ENCODE measurements at places on chromosomes 3 and 15. TPM values are rescaled to one million over a fixed set of nuclear protein-coding genes. Genes with fewer than 3 reads are reported as not detected.

The GRAMD2A gene
- 11.5 TPM for polyA plus RNA-seq

The THSD4 gene
- polyA plus RNA-seq: 17.5 TPM

The PRSS50 gene
- 3.1 TPM for polyA plus RNA-seq

The PLA2G4E gene
- 0.43 TPM for polyA plus RNA-seq

- peaks cover 2% of the 10 kb centered on the region for H3K4me1 ChIP-seq
- H3K27ac ChIP-seq: no peak overlapping the region
- DNase-seq: no peak
- H3K36me3 ChIP-seq: peaks cover 20% of the 10 kb centered on the region
Observed at GRCh38 chr15:101172501-101173071, 79.3 kb downstream of the CHSY1 start.

DNA sequence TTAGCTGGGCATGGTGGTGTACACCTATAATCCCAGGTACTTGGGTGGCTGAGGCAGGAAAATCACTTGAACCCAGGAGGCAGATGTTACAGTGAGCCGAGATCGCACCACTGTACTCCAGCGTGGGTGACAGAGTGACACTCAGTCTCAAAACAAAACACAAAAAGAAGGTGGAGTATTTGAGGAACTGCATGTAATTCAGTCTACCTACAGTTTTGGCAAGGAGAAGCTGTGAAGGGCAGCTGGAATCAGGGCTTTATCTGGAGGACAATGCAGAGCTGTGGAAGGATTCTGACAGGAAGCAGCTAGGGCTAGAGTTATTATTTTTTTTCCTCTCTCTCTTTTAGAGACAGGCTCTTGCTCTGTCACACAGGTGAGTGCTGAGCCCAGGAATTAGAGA, 6.8 kb downstream of the H1-8 start:
- no peak overlapping the region for H3K27ac ChIP-seq
- no peaks in the 10 kb centered on the region for H3K4me1 ChIP-seq
- H3K27me3 ChIP-seq: no peaks in the 10 kb centered on the region
- no peak for DNase-seq
- H3K36me3 ChIP-seq: no peaks in the 10 kb centered on the region

DNA sequence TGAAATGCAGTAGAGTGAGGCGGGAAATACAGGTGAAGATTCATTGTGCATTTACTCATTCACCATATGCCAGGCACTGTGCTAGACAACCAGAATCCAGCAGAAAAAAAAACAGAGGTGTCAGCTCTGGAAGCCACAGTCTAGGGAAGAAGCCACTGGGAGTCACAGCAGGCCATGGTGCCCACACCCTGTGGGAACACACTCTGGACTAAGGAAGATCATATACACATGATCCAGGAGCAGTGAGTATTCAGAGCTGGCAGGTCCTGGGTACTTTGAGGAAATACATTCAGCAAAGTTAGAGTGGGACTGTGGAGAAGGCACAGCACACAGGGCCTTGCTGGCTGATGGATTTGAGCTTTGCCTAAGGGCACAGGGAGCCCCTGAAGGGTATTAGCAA, 14.8 kb downstream of the FAM240A start:
- H3K27ac ChIP-seq: peak overlapping the region; percentile 77
- H3K27me3 ChIP-seq: no peaks in the 10 kb centered on the region
- peaks cover 47% of the 10 kb centered on the region for H3K4me1 ChIP-seq
- no peak overlapping the region for H3K4me3 ChIP-seq
- peak; percentile 24 for DNase-seq

DNA sequence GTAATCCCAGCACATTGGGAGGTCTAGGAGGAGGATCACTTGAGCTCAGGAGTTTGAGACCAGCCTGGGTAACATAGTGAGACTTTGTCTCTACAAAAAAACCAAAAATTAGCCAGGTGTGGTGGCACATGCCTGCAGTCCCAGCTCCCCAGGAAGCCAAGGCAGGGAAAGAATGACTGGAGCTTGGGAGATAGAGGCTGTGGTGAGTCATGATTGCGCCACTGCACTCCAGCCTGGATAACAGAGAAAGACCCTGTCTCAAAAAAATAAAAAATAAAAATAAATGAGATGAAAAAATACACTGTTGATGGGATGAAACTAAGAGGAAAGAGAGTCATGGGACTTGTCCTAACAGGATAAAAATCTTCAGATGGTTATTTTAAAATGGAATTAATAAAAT, 137.6 kb downstream of the IMPG2 start:
- H3K4me3 ChIP-seq: no peak overlapping the region
- H3K4me1 ChIP-seq: no peaks in the 10 kb centered on the region
- no peaks in the 10 kb centered on the region for H3K27me3 ChIP-seq
- DNase-seq: no peak
- no peak overlapping the region for H3K27ac ChIP-seq

- H3K27me3 ChIP-seq: no peaks in the 10 kb centered on the region
- no peak overlapping the region for H3K4me3 ChIP-seq
- no peak for DNase-seq
- H3K36me3 ChIP-seq: peaks cover 56% of the 10 kb centered on the region
Observed at GRCh38 chr3:65433480-65433879, 605.2 kb downstream of the MAGI1 start.

- no peak overlapping the region for H3K27ac ChIP-seq
- no peak overlapping the region for H3K4me3 ChIP-seq
- no peaks in the 10 kb centered on the region for H3K36me3 ChIP-seq
- H3K27me3 ChIP-seq: peaks cover 14% of the 10 kb centered on the region
- DNase-seq: no peak
- no peaks in the 10 kb centered on the region for H3K4me1 ChIP-seq
Observed at GRCh38 chr15:70478251-70478990, 284.9 kb downstream of the UACA start.

DNA sequence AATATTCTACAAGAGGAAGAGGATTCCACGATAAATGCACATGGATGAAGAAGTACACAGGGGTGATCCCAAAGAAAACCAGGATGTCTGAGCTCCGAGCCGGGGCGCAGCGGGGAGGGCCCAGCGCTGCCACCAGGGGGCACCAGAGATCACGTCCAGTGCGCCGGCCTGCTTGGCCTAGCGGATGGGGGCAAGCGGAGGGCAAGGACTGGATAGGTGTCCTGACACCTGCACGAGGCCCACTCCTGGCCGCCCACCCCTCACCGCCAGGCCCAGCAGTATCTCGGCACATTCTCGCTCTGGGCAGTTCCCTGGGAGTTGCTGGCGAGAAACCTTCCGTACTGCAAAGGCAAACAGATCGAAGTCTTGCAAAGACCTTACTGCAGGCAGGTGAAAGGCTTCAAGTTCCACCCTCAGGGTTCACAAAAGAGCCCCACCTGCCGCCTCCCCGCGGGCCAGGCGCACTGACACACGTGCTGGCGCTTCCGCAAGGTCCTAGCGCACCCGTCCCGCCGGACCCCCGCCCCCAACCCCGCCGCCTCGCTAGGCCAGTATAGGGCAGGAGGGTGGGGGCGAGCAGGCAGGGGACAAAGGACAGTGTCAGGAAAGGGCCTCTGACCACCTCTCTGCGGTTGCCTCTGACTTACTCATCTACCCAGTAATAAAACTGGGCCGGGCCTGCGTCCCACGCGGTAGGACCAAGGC, 3.3 kb downstream of the ANKRD63 start:
- peaks cover 6% of the 10 kb centered on the region for H3K36me3 ChIP-seq
- H3K4me1 ChIP-seq: peaks cover 26% of the 10 kb centered on the region
- no peak overlapping the region for H3K27ac ChIP-seq
- H3K27me3 ChIP-seq: peaks cover 64% of the 10 kb centered on the region

DNA sequence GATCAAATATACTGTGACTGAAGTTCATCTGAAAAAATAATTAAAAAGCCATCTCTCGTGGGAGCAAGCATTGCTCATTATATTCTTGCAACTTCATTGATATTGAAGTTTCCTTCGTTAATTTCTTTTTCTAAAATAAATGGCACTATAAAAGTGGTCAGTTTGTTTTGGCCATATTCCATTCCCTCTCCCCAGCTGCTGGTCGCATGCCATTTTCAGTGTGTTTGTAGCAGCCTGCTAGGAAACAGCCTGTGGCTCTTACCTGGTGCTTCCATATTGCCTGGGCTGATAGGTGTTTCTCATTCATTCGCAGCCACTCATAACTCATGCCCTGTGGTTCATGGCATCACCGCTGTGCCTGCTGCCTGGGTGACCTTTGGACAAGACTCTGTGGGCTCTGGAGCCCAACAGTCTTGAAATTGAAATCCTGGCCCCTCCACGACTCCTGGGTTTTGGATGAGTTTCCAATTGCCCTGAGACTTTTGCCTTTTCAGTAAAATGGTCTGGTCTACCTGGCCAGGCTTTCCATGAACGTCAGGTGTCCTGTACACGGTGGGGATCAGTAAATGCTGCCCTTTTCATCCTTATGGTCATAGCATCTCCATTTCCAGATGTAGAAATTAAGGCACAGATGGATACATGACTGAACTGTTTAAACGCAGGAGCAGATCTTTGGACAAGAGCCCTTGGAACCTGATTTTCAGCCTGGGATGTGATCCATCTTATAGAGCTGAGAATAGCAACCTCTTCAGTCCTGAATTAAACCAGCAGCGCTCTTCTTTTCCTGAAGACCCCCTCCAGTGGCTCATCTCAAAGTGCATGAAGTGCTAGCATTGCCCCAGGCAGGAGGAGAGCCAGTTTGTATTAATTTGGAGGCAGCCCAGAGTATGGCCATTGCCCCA, 69.4 kb downstream of the SLCO3A1 start:
- no peak overlapping the region for H3K27ac ChIP-seq
- no peak for DNase-seq
- no peaks in the 10 kb centered on the region for H3K4me1 ChIP-seq

DNA sequence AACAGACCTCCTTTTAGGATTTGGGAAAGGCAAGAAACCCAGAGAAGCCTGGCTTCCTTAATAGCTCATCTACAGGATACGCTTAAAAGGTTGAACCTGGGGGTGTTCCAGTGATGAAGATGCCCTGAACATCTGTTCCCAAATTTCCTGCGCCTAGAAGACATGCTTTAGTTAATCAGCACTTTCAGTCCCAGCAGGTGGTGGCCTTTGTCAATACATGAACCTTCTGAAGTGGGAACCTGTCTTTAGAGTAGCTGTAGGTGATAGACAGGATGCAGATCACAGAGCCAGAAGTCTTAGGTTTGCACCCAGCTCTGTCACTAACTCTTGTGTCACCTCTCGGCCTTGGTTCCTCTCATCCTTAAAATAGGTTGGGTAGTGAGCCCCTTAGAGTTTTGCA, 149.7 kb upstream of the SYNPR start:
- H3K36me3 ChIP-seq: no peaks in the 10 kb centered on the region
- H3K4me1 ChIP-seq: no peaks in the 10 kb centered on the region
- no peak overlapping the region for H3K27ac ChIP-seq
- H3K27me3 ChIP-seq: no peaks in the 10 kb centered on the region
- H3K4me3 ChIP-seq: no peak overlapping the region
- DNase-seq: no peak

GRCh38 chr3:73924048-73924447, 299.3 kb upstream of the PDZRN3 start:
- H3K36me3 ChIP-seq: no peaks in the 10 kb centered on the region
- no peak overlapping the region for H3K4me3 ChIP-seq
- H3K4me1 ChIP-seq: no peaks in the 10 kb centered on the region
- no peak for DNase-seq
- no peak overlapping the region for H3K27ac ChIP-seq

- H3K27ac ChIP-seq: no peak overlapping the region
- no peak overlapping the region for H3K4me3 ChIP-seq
- H3K4me1 ChIP-seq: no peaks in the 10 kb centered on the region
- no peaks in the 10 kb centered on the region for H3K27me3 ChIP-seq
Observed at GRCh38 chr15:80179025-80179759, 26.4 kb downstream of the FAH start.

DNA sequence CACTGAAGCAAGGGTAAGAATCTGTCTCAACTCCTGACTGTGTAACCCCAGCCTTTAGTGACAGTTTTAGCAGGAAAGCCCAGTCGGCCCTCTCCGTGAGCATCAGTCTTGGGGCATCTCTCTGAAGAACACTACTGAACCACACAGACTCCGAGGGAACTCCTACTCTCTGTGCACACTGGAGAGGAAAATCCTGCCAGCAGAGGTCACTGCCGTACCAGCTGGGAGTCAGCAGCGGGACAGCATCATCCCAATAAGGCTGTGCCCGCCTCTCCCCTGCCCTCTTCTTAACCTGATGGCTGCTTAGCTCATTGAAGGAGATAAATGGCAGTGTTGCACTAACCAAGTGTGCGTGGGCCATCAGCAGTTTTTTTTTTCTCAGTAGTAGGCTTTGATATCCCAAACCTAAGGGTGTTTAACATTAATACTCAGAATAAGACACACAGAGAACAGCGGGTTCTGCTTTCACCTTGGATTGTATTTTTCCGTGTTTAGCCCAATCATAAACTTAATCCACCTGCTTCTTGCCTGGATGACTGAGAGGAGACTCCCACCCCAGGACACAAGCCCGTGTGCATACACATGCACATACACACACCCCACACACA, 26.6 kb upstream of the RASA2 start:
- H3K4me3 ChIP-seq: no peak overlapping the region
- peak; percentile 69 for DNase-seq
- no peak overlapping the region for H3K27ac ChIP-seq
- peaks cover 9% of the 10 kb centered on the region for H3K4me1 ChIP-seq
- H3K36me3 ChIP-seq: no peaks in the 10 kb centered on the region

GRCh38 chr3:112004187-112004586, 5.5 kb downstream of the TAGLN3 start:
- no peak for DNase-seq
- no peaks in the 10 kb centered on the region for H3K36me3 ChIP-seq
- peaks cover 13% of the 10 kb centered on the region for H3K27me3 ChIP-seq
- H3K4me1 ChIP-seq: peaks cover 4% of the 10 kb centered on the region
- H3K27ac ChIP-seq: no peak overlapping the region

DNA sequence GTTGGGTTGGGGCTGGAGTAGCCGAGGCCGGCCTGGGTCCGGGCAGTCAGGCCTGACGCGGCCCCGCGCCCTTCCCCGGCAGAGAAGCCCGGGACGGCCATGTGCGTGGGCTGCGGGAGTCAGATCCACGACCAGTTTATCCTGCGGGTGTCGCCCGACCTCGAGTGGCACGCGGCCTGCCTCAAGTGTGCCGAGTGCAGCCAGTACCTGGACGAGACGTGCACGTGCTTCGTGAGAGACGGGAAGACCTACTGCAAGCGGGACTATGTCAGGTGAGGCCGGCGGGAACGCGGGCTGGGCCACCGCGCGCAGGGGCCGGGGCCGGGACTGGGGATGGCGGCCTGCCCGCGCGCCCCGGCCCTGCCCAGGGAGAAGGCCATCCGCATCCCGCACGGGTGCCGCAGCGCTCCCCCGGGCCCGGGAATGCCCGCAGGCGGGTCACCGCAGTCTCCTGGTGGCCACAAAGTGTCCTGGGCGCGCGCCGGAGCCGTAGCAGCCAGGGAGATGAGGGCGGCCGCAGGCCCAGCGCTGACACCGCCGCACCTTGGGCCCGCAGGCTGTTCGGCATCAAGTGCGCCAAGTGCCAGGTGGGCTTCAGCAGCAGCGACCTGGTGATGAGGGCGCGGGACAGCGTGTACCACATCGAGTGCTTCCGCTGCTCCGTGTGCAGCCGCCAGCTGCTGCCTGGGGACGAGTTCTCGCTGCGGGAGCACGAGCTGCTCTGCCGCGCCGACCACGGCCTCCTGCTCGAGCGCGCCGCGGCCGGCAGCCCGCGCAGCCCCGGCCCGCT, 1.3 kb downstream of the ISL2 start:
- no peaks in the 10 kb centered on the region for H3K36me3 ChIP-seq
- peak overlapping the region; percentile 48 for H3K4me3 ChIP-seq
- peaks cover 99% of the 10 kb centered on the region for H3K27me3 ChIP-seq
- DNase-seq: peak; percentile 63
- peaks cover 31% of the 10 kb centered on the region for H3K4me1 ChIP-seq

GRCh38 chr15:64143276-64143675, 8.3 kb upstream of the SNX22 start:
- no peaks in the 10 kb centered on the region for H3K27me3 ChIP-seq
- peaks cover 2% of the 10 kb centered on the region for H3K4me1 ChIP-seq
- no peak overlapping the region for H3K4me3 ChIP-seq
- H3K36me3 ChIP-seq: peaks cover 52% of the 10 kb centered on the region
- DNase-seq: no peak

GRCh38 chr15:58330741-58331559, 100.8 kb upstream of the LIPC start:
- H3K27ac ChIP-seq: peak overlapping the region; percentile 91
- peaks cover 33% of the 10 kb centered on the region for H3K4me1 ChIP-seq
- no peak for DNase-seq
- no peaks in the 10 kb centered on the region for H3K27me3 ChIP-seq
- H3K36me3 ChIP-seq: no peaks in the 10 kb centered on the region
